ENCODE measurements at places on chromosomes 5 and 9. TPM values are rescaled to one million over a fixed set of nuclear protein-coding genes. Genes with fewer than 3 reads are reported as not detected.
A peak's percentile ranks its signal among the peaks of the same experiment; 100 is the strongest.

The ENG gene
- total RNA-seq = not detected

The PPP1R26 gene
- 22.2 TPM for total RNA-seq

The BTNL3 gene
- not detected for total RNA-seq

The GLRA1 gene
- total RNA-seq = 0.22 TPM

The GARNL3 gene
- 14.7 TPM for total RNA-seq

The FBN2 gene
- total RNA-seq = 0.86 TPM

The DPYSL3 gene
- 571 TPM for total RNA-seq

The EQTN gene
- not detected for total RNA-seq

DNA sequence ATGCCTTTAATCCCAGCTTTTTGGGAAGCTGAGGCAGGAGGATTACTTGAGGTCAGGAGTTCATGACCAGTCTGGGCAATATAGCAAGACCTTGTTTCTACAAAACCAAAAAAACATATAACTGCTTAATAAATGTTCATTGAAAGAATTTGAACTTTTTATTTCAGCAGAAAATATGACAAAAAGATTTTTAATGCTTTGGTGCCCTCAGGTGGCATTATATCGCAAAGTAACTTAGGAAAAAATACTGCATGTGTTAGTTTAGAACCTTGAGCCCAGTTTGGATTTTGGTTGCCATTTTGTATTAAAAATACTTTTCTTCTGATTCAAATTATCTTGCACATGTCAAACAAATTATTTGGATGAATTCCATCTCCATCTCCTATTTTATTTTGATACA lies 103.2 kb downstream of the GPBP1 start:
- no peaks in the 10 kb centered on the region for H3K36me3 ChIP-seq
- H3K4me1 ChIP-seq = no peaks in the 10 kb centered on the region
- H3K27me3 ChIP-seq = peaks cover 1% of the 10 kb centered on the region

GRCh38 chr5:163947848-163948666 lies 442.6 kb downstream of the MAT2B start:
- H3K36me3 ChIP-seq = peaks cover 17% of the 10 kb centered on the region
- H3K4me3 ChIP-seq = no peak overlapping the region
- H3K4me1 ChIP-seq = no peaks in the 10 kb centered on the region
- no peaks in the 10 kb centered on the region for H3K27me3 ChIP-seq
- H3K27ac ChIP-seq = no peak overlapping the region

DNA sequence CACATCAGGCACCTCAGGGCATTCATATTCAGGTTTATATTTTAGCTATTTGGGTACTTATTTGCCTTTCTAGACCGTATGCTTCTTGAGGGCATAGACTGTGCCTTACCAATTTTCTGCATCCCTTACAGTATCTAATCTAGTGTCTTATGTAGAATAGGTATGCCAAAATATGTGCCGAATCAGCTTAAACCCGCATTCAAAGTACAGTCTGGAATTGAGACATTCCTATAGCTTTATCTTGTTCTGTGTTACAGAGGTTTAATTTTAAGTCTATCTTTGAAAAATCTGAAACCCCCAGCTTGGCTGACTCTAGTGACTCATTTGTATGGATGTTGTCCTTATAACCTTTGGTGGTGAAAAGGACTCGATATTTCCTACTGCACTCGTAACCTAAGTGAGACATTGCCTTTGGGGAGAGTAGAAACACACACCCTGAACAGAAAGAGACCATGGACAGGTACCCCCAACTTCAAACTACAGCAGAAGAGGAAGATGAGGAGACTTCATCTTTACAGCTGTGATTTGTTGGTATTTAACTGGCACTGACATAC lies 27.0 kb upstream of the TMOD1 start:
- no peaks in the 10 kb centered on the region for H3K4me1 ChIP-seq
- no peak for DNase-seq
- H3K4me3 ChIP-seq = no peak overlapping the region

GRCh38 chr5:161566081-161566480 lies 19.6 kb upstream of the GABRB2 start:
- no peaks in the 10 kb centered on the region for H3K27me3 ChIP-seq
- no peaks in the 10 kb centered on the region for H3K36me3 ChIP-seq
- no peak overlapping the region for H3K27ac ChIP-seq
- DNase-seq = no peak

DNA sequence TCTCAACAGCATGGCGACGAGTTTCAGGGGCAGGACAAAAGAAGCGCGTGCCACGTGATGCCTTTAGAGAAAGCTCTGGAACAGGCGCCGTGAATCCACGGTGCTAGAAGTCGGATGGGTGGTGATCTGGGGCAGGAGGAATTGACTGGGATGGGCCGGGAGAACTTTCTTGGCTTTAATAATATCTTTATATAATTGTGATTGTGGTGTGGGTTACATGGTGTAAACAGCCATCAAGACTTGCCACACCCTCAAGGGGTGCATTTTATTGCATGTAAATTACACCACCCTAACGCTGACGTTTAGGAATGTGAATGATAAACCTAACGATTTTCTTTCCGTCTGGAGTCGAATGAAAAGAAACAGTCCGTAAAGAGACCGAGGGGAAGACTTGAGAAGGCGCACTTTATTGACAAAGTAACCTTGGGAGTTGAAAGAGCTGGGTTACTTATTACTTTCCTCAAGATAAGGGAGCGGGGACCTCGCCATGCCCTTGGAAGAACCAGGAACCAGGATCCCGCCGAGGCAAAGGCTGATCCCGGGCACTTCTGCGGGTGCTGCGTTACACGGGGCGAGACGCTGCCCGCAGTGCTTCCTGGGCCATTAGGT lies 8.5 kb downstream of the NRARP start:
- no peak overlapping the region for H3K27ac ChIP-seq
- no peak for DNase-seq
- peaks cover 4% of the 10 kb centered on the region for H3K4me1 ChIP-seq
- H3K36me3 ChIP-seq = no peaks in the 10 kb centered on the region
- peaks cover 2% of the 10 kb centered on the region for H3K27me3 ChIP-seq
- H3K4me3 ChIP-seq = no peak overlapping the region

DNA sequence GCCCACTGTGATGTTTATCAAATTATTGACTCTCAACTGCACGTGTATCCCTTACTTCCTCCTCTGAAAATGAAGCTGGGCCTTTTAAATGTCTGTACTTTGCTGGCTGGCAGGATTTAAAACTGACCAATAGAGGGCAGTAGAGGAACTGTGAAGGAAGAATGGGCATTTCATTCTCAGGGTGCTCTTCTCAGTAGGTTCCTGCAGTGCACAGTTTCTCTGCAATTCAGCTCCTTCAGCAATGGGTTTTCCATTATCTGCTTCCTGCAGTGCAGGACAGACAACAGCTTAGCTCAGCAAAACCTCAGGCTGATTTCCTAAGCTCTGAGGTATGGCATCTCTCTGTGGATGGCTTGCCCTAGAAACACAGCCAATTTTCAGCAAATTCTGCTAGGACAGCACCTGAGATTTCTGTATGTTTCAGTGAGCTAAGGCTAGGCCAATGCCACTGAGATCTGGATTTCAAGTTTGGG lies 298.4 kb upstream of the PRDM9 start:
- H3K4me3 ChIP-seq = no peak overlapping the region
- no peaks in the 10 kb centered on the region for H3K27me3 ChIP-seq
- no peak overlapping the region for H3K27ac ChIP-seq
- H3K36me3 ChIP-seq = no peaks in the 10 kb centered on the region
- no peaks in the 10 kb centered on the region for H3K4me1 ChIP-seq
- DNase-seq = no peak

- no peaks in the 10 kb centered on the region for H3K27me3 ChIP-seq
- no peak for DNase-seq
- no peaks in the 10 kb centered on the region for H3K36me3 ChIP-seq
- H3K27ac ChIP-seq = no peak overlapping the region
- no peak overlapping the region for H3K4me3 ChIP-seq
These were observed 53.6 kb downstream of the IRF1 start for GRCh38 chr5:132436936-132437335.

DNA sequence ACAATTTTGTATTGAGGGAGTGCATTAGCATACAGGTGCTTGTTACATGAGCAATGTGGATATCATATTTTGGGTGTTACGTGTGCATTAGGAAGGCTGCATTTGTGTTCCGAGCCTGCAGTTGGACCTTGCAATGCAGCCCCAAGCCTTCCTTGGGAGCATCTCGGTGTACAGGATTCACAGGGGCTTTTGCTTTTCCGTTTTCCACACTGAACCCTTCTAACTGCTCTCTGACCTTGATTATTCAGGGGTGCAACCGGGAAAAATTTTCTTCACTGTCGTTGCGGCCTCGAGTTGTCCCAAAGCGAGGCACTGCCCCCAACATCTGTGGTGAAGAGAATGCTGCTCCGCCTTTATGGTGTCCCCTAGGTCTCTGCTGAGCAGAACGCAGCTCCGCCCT lies 80.1 kb upstream of the PLEKHG4B start:
- H3K36me3 ChIP-seq = no peaks in the 10 kb centered on the region
- peaks cover 1% of the 10 kb centered on the region for H3K27me3 ChIP-seq
- DNase-seq = no peak
- H3K4me3 ChIP-seq = no peak overlapping the region
- H3K27ac ChIP-seq = no peak overlapping the region

DNA sequence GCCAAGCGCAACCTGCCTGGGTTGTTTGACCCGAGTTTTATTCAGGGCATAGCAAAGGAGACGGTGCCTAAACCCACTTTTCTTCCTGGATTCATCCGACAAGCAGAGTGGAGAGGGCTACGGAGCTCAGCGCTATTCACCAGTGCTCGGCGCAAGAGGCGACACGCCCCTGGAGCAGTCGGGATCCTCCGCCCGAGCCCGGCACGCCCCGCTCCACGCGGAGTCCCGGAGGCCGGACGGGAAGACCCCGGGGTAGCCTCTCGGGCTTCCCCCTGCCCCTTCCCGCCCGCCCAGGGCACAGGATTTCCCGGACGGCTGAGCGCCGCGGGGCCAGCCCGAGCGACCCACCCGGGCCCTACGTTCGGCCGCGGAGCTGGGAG lies 427 bp downstream of the SERINC5 start:
- H3K36me3 ChIP-seq = no peaks in the 10 kb centered on the region
- peak overlapping the region; percentile 88 for H3K4me3 ChIP-seq
- DNase-seq = peak; percentile 73
- no peak overlapping the region for H3K27ac ChIP-seq
- H3K4me1 ChIP-seq = peaks cover 23% of the 10 kb centered on the region

DNA sequence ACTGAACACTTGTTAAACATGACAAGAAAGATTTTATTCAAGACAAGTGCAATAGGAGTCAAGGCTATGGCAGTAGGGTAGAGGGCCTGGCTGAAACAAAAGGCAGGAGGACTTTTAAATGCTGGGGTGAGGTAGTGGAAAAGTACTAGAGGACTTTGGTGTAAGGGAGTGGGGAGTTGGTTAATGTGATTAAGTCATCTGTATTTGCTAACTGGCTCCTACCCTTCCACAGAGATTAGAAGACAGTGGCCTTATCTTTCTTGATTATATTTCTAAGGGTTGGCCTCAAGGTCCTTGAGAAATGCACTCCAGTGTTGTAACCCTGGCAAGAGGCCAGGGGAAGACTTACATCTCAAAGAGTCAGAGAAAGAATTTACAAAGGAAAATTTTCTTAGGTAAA lies 160.2 kb upstream of the FTMT start:
- no peaks in the 10 kb centered on the region for H3K27me3 ChIP-seq
- peaks cover 5% of the 10 kb centered on the region for H3K4me1 ChIP-seq
- H3K27ac ChIP-seq = no peak overlapping the region
- H3K36me3 ChIP-seq = no peaks in the 10 kb centered on the region
- no peak for DNase-seq
- no peak overlapping the region for H3K4me3 ChIP-seq

GRCh38 chr9:123361086-123361730 lies 5.2 kb downstream of the CRB2 start:
- no peak overlapping the region for H3K27ac ChIP-seq
- peaks cover 6% of the 10 kb centered on the region for H3K27me3 ChIP-seq
- H3K4me3 ChIP-seq = no peak overlapping the region

DNA sequence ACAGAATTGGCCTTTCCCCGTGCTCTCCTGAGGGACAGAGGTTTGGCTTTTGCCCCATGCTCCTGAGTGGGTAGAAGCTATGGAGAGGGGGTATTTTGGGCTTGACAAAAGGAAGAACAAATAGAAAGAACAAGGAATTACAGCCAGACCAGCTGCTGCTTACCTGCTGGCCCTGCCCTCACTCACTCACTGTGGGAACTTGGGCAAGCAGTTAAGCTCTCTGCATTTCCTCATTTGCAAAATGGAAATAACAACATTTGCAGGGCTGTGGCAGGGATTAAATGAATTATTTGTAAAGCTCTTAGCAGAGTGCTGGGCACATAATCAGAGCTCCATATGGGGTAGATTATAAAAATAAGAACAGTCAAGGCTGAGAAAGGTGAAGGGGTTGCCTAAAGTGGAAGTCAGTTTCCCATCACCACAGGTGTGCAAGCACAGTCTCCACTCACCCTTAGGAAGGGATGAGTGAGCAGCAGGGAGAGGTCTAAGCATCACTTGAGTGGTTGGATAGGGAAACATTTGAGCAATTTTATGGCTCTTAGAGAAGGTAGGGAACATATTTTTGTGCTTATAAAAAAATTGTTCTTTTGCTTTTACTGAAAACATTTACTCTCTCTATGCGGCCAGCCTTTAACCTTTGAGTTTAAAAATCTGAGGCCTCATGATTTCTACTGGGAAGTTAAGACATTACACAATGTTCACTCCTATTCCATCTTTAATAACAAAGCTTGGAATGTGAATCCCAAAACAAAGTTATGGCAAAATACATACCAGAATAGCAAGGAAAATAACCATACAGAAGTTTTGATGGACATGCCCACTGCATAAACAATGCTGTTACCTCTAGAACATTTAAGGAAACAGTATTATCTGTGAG lies 42.8 kb upstream of the LHFPL2 start:
- peaks cover 9% of the 10 kb centered on the region for H3K36me3 ChIP-seq
- H3K27me3 ChIP-seq = no peaks in the 10 kb centered on the region
- H3K4me1 ChIP-seq = no peaks in the 10 kb centered on the region
- no peak overlapping the region for H3K4me3 ChIP-seq
- no peak overlapping the region for H3K27ac ChIP-seq

GRCh38 chr9:78130004-78130403 lies 98.4 kb upstream of the GNAQ start:
- H3K4me1 ChIP-seq = no peaks in the 10 kb centered on the region
- H3K36me3 ChIP-seq = no peaks in the 10 kb centered on the region
- H3K27ac ChIP-seq = no peak overlapping the region
- no peak for DNase-seq

- no peak overlapping the region for H3K27ac ChIP-seq
- no peaks in the 10 kb centered on the region for H3K27me3 ChIP-seq
- no peaks in the 10 kb centered on the region for H3K36me3 ChIP-seq
- H3K4me3 ChIP-seq = no peak overlapping the region
- H3K4me1 ChIP-seq = no peaks in the 10 kb centered on the region
- no peak for DNase-seq
These were observed 142.9 kb downstream of the CAMK4 start for GRCh38 chr5:111367115-111367514.

- peaks cover 5% of the 10 kb centered on the region for H3K27me3 ChIP-seq
- H3K4me1 ChIP-seq = peaks cover 51% of the 10 kb centered on the region
- peak overlapping the region; percentile 94 for H3K27ac ChIP-seq
These were observed 428.8 kb downstream of the ARHGEF28 start for GRCh38 chr5:74054641-74055421.

GRCh38 chr9:93130861-93131481 lies 3.1 kb downstream of the NINJ1 start:
- peaks cover 26% of the 10 kb centered on the region for H3K4me1 ChIP-seq
- no peak overlapping the region for H3K27ac ChIP-seq
- H3K27me3 ChIP-seq = peaks cover 4% of the 10 kb centered on the region
- H3K36me3 ChIP-seq = no peaks in the 10 kb centered on the region
- no peak for DNase-seq

All from glutamatergic neuron (in vitro differentiated cells).